ENCODE measurements at places on chromosomes 13 and 19. TPM values are rescaled to one million over a fixed set of nuclear protein-coding genes. Genes with fewer than 3 reads are reported as not detected.

Gene ZNF729
- polyA plus RNA-seq: not detected

Gene ZNF99
- 0.20 TPM for polyA plus RNA-seq

Gene ALOX5AP
- polyA plus RNA-seq: 5.8 TPM

Gene LRRC63
- not detected for polyA plus RNA-seq

DNA sequence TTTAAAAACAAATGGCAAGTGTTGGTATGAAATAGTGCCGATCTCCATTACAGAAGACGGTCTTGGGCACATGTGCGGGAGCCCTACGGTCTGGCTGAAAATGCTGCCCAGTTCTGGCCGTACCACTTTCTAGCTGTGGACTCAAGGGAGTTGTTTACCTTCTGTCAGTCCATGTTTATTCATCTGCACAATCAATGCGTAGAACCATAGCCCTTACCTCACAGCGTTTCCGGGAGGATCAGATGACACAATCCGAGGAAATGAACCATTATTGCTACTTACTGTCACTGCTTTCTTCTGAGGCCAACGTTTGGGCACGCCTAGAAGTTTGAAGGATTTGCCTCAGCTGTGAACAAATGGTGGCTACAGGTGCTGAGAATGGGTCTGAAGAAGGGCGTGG, 31.2 kb downstream of the GADD45B start:
- DNase-seq: peak; percentile 56

DNA sequence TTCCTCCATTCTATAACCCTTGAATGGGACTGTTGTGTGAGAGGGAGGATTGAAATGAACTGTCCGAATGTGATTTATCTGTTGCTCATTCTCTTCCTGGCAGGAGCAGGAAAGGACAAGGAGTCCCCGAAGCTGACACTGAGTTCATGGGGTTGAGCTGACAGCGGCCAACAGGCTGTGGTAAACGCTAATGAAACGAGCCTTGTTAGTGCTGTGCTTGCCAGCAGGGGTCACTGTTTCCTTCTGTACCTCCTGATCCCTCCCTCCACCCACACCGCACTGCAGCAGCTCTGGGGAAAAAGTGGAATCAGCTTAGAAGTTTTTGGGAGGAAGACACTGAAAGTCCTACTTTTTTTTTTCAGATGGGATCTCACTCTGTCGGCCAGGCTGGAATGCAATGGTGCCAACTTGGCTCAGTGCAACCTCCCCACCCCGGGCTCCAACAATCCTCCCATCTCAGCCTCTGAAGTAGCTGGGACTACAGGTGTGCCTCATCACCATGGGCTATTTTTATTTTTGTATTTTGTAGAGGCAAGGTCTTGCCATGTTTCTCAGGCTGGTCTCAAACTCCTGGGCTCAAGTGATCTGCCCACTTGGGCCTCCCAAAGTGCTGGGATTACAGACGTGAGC, 6.7 kb upstream of the ZNF761 start:
- DNase-seq: peak; percentile 79

DNA sequence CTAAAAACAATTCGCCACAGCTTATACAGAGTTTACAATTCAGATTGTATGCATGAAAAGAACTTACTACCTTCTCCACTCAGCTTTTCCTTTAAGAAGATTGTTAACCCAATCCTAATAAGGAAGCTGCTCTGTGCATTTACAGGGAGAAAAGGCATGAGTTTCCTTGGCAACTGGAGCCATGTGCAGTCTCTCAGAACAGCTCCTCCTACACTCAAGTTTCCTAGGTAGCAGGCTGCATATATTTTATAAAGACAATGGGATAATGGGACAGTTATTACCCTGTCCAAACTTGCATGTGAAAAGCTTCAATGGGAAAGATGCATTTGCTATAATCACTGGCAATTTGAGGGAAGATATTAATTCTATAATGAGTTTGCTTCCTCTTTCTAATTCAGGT, 125.5 kb upstream of the TRPC4 start:
- DNase-seq: peak; percentile 68

DNA sequence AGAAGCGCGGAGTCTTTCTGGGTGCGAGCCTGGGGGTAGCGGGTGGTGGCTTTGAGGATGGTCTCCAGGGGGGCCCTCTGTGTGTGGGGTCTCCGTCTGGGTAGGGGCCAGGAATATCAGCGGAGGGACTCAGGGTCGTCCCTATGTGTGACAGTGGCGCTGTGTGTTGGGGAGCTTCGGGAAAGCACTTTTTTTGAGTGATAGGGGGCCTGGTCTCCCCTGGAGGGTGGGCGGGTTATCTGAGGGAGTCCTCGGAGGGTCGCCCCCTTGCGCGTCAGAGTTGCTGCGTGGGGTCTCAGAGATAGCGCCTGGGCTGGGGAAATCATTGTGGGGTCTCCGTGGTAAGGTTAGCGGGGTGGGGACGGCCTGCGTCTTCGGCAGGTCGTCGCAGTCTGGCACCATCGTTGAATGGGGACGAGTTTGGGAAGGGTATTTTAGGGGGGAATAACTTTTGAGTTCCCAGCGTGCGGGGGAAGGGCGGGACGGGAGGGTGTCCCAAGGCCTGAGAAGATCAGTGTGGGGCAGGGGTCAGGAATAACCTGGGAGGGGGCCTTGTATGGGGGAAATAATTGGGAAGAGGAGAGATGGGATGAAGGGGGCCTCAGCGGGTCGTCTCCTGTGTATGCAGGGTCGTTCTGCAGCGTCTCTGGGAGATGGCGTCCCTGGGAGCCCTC, 857 bp downstream of the IER2 start:
- no peak for DNase-seq

- DNase-seq: no peak
These were observed 2.3 kb downstream of the IER2 start for GRCh38 chr19:13152356-13152973.

DNA sequence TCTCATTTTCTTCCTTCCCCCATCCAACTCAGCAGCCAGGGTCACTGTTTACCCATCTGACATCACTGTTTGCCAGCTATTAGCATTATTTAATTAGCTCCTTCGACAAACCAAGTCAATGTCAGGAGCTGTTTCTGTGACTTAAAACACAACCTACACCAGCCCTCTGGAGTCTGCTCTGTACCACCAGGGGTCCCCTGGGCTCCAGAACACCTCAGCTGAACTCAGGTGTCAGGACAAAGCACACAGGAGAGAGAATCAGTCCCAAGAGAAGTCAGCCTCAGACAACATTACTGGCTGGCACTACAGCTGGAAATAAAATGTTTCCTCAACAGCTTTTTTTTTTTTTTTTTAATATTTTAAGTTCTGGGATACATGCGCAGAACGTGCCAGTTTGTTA, 45.1 kb downstream of the DCLK1 start:
- no peak for DNase-seq

GRCh38 chr13:19861762-19862161, 1.7 kb downstream of the ZMYM5 start:
- DNase-seq: no peak

GRCh38 chr19:18118420-18119012, 20.9 kb downstream of the MAST3 start:
- no peak for DNase-seq

DNA sequence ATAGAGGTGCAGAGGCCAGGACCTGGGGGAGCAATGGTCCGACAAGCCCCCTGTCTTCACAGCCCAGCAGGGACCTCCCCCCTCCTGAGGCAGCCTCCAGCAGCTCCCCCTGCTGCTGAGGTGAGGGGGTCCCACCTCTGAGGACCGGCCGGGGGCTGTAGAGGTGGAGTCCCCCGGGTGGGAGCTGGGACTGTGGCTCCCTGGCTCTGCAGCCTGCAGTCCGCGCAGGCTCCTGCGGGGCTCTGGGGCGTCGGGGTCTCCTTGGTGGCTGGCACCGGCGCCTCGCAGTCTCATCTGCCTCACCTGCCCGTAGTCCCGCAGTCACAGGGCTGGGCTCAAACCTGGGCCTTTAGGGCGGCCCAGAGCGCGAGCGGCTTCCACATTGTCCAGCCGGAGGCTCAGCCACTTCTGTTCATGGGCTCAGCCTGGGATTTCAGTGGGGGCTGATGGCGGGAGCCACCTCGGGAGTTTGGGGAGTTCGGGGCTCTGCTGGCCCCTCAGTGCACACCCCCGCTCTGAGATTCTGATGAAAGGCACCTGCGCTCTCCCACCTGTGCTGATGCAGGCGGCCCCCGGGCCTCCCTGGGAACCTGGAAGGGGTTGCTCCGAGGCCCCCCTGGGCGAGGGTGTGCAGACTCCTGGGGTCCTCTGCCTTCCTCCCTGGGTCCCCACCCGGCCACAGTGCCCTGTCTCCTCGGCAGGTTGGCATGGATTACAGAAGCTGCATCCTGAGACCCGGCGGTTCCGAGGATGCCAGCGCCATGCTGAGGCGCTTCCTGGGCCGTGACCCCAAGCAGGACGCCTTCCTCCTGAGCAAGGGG, 7.0 kb upstream of the ZNF554 start:
- DNase-seq: no peak

DNA sequence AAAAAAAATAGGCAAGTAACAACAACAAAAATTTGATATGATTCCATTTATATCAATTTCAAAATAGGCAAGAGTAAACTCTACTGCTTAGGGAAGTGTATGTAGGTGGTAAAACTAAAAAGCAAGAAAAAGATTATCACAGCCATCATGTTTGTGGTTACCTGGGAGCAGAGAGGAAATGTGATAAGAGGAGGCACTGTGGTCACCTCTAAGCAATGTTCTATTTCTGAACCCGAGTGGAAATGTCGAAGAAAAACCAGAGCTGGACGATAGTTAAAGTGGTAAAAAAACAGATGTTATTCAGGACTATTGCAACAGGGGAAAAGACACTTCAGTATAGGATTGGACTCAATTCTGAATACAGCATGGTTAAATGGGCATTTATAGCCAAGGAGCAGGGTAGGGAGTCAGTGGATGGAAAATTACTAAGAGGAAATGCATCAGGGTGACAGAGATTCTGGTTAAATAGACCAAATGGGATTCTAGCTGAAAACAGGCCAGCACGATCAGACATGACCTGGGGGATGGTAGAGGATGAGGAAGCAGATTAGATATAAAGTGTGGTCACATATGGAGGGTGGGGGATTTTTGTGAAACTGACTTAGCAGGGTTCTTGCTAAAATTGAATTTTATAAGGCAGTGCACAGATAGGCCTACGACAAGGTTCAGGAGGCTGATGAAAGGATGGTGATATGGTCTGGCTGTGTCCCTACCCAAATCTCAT, 6.0 kb upstream of the TEX30 start:
- DNase-seq: no peak

DNA sequence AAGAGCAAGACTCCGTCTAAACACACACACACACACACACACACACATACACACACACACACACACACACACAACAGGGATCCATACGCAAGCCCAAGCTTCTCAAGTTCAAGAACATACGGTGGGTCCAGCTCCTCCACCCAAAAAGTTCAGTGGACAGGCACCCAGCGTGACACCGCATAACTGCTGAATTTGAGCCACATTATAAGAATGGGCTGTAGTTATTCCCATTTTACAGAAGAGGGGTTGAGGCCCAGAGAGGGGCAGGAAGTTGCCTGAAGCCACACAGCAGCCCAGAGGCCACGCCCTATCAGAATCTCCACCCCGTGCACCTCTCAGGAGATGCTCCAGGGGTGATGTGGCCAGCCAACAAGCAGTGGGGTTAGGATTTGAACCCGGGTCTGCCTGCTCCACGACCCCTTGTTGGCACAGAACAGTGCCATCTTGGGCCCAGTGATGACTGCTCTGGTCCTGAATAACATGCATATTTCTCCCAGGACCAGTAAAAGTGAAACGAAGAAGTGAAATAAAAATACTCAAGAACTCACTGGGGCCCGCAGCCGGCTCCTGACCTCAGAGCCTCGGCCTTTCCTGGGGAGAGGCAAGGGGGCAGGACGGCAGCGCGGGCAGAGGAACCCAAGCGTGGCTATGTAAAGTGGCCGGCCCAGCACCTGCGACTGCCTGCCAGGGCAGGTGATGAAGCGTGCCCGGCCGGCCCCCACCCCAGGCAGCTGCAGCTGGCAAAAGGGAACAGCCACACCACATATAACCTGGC, 61.9 kb downstream of the AP1M1 start:
- DNase-seq: peak; percentile 49

Data from muscle of leg (tissue), 16 donors.